Stimulated activated CD4-positive, alpha-beta T cell treated with anti-CD3 and anti-CD28 coated beads, Interleukin-2, amount 100 ng/mL, for 4 hours (primary cell): ENCODE measurements at places on chromosomes 16 and 17.
A peak's percentile ranks its signal among the peaks of the same experiment; 100 is the strongest.

DNA sequence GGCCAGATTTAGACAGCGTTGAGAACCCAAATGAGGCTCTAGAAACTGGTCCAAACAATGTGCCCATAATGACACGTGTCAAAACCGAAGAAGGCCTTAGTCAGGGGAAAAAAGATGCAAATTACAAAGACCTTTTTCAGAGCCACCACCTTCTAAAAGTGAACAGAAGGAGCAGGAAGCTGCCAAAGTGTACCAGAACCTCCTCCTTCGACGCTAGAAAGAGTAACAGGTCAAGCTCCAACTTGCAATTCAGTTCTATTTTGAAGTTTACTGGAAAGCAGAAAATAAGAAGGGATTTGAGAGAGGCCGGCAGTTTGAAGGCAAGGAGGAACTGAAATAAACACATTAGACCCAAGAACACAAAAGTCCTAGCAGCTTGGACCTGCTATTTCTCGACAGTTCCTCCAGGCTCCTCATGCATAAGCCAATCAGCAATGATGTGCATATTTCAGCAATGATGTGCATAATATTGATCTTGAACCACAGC is 61.8 kb downstream of the XYLT1 start:
- no peak for DNase-seq

DNA sequence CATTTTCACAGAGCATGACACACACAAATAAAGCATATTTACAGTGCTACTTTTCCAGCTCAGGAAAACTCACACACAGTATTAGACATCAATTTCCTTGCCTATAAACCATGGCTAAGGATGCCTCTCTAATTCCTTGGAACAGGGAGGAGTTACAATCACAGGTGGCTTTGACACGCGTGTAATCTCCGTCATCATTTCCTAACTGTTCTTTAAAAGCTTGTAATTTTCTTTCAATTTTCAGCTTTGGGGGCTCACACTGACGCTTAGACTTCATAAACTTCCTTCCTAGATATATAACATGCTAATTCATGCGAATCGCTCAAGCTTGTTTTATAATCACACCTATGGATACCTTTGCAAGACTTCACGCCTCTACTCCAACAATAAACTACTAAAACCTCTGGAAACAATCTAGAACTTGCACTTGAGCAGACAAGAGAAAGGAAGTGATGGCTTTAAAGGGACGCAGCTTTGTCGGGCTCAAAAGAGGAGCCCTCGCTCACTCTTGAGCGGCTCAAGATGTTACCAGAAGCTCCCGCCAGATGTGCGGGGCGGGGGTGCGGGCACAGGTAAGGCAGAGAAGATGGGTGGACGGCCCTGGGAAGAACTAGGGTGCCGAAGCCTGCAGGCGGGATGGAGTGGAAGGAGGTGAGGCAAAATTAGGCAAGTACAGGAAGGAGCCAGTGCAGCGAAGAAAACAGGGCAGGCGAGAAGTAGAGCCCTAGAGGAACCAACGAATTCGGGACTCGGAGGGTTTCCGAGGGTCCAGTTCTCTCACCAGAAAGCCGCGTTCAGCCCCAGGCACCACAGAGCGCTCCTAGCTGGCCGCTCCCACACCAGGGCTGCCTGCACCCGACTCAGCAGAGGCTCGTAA is 631 bp downstream of the RETREG3 start:
- DNase-seq: peak; percentile 1

GRCh38 chr16:53068423-53068833 is 13.6 kb downstream of the CHD9 start:
- no peak for DNase-seq

- DNase-seq: no peak
Observed at GRCh38 chr17:45264988-45265387, 3.1 kb upstream of the SPATA32 start.

GRCh38 chr16:68762996-68763756 is 26.1 kb downstream of the CDH1 start:
- no peak for DNase-seq

DNA sequence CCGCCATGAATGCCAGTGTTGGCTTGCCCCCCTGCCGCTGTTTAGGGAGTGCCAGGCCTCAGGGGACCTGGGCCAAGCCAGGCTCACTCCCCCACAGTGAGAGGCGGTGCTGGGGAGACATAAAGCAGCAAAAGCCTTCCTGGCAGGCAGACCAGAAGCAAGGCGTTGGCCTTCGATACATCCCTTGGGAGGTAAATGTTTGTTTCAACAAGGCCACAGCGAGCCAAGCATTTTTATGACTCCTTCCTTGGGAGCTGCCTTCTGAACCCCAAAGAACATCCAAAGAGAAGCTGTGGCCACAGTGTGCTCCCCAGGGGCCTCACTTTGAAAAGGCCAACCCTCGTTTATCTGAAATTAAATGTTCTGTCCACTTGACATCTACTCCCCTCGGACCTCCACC is 119.7 kb upstream of the CIBAR2 start:
- no peak for DNase-seq

DNA sequence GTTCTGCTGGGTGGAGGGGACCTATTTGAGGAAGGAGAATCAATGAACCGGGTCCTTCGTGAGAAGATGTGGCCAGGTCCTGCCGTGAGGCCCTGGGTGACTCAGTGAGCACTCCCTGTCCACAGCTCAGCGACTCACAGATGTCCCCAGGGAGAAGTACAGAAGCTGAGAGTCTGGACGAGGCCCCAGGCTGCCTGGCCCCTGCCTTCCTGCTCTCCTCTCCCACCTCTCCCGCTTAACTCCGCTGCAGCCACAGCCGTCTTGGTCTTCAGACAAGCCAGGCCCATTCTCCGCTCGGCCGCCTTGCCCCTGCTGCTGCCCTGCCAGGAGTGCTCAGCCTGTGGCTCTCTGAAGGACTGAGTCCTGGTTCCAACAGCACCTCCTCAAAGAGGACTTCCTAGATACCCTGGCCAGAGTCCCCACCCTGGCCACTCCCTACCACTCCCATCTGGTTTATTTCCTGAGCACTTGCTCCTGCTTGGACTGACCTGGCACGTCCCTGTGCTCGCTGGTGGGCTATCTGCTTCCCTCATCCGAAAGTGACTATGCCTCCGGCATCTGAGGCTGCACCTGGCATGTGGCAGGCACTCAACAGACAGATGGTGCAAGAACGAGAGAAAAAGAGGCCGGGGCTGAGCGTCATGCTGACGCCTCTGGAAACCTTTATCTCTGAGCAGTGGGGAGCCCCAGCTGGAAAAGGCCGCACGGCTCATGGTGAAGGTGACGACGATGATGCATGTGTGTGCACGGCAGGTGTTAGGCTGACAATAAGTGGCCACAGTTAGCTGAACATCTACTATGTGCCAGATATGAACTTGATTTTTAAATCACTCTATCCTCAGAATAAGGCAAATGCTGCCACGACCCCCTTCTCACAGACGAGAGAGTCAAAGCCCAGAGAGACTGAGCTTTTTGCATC is 9.2 kb upstream of the TNFRSF13B start:
- no peak for DNase-seq

- DNase-seq: no peak
Observed at GRCh38 chr17:17359271-17359670, 56.1 kb downstream of the NT5M start.

DNA sequence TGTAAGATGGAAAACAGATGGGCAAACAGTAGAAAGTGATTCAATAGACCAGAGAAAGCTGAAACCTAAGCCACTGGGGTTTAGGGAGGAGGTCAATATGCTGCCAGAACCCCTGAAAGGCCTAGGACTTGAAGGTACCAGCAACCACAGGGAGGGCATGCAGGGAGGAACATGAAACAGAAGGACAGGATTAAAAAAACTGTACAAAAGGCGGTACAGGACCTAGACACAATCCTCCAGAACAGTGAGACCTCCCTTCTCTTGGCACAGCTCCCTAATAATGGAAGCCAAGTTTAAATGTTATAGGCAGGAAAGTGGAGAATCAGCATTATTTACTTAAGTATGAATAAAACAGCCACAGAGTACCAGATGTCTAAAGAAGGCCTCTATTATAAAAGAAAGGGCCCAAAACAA is 105.5 kb downstream of the SPAG9 start:
- no peak for DNase-seq

GRCh38 chr16:48110982-48111381 is 44.8 kb downstream of the ABCC12 start:
- no peak for DNase-seq

DNA sequence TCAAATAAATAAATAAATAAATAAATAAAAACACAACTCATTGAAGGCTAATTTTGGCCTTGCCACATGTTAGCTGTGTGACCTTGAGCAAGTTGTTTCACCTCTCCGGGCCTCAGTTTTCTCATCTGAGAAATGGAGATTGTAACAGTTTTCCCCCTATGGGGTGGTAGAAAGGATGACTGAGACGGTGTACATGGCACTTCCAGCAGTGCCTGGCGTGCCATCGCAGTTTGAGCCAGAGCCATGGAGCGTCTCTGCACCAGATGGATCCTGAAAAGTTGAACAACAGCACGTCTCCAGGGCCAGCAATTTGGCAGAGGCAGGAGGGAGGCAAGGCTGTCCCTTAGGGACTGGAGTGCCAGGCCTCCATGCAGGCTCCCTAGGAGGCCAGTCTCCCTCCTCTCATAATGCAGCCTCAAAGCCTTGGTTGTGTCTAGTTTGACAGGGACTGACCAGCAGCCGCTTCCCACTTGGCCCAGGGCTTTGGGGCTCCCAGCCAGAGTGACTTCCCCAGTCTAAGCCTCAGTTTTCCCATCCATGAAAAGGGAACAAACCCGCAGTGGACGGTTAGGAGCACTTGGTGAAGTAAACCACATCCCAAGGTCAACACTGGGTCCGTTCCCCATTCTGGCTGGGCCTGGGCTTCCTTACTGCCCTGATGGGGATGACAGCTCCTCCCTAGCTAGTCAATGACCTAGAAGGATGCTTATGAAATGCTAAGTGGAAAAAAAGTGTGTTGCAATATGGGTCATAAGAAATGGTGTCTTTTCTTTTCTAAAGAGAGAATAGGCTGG is 19.3 kb downstream of the SOCS1 start:
- no peak for DNase-seq

DNA sequence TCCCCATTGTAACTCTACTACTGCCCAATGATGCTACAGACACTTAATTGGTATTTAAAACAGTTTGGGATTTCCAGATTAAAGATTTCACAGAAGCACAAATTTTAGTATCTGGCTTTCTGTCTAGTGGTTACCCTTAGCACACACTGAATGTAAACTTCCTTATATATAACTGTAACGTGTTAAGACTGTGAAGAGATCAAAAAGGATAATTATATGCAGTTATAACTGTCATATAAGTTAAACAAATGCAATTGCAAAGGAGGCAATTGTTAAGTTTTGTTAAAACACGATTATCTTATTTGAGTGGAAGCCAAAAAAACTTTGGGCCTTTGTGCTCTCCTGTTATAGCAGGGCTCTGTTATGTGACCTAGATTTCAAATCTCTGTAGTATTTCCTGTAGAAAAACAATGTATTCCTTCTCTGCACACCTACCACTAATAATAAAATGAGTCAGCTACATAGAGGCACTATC is 147.9 kb downstream of the STXBP4 start:
- no peak for DNase-seq

DNA sequence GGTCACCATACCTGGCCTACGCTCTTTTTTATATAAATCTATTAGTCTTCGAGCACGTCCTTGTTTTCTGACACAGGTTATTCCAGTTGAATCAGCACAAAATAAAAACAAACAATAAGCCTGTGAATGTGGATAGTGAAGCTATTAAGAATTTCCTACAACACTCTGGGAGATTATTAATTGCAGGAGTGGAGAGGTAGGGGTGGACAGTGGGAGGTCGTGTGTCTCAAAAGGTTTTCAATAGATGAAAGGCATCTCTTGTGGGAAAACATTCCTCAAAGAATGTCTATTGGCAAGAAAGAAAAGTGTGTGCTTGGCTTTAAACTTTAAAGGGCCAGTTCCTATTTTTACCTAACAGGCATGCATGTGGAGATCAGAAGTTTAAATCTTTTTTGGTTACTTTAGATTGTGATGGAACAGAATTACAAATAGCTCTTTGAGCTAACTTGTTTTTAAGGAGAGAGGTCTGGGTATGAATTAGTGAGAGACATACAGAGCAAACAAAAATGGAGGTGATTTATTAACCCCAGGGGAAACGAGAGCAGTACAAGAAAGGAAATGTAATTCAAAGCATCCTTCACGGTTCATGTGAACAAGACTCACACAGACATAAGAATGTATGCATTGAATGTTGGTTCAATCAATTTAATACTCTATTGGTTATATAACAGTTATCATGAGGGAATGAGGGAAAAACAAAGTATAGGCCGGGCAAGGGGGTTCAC is 9.0 kb downstream of the SMYD4 start:
- DNase-seq: no peak

DNA sequence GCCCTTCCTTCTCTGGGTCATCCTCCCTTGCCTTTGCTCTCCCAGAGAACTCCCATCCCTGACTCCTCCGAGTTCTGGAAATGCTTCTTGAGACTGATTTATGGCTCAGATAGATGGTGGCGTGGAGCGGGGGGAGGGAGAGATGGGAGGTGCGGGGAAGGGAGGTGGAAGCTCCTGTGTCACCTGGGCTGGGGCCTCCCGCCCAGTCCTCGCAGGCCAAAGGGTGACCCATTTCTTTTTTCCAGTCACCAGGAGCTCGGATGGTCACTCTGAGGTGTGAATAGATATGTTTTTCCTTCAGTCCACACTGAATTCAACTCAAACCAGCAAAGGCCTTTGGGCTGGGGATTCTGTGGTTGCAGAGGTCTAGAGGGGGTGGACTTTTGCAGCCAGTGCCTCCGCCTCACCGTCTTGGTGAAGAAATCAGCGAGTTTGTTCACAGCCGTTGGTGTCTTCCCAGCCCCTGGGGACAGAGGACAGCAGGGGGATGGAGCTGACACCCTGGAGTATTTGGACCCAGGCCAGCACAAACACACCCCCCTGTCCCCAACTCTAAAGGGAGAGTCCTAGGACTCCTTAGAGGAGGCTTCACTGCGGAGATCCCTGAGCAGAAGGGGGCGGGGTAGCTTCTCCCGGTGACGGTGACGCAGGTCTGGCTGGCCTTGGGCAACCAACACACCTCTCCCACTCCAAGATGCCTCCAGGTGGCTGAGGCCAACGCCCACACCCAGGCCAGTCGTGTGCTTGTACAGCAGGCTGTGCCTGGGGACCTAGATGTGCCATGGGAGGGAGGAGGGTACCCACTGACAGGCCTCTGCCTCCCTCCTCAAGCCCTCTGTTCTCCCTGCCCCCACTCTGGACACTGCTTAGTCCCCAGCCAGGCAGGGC is 80.6 kb downstream of the AMFR start:
- no peak for DNase-seq

- DNase-seq: no peak
Observed at GRCh38 chr16:31350275-31351005, 4.5 kb upstream of the ITGAX start.

GRCh38 chr17:3710951-3711383 is 12.7 kb upstream of the HASPIN start:
- DNase-seq: peak; percentile 66

GRCh38 chr17:70184770-70185169 is 15.4 kb downstream of the KCNJ2 start:
- DNase-seq: no peak
